M059J (cell line): ENCODE measurements at places on chromosomes 1 and 21. TPM values are rescaled to one million over a fixed set of nuclear protein-coding genes. Genes with fewer than 3 reads are reported as not detected.
A peak's percentile ranks its signal among the peaks of the same experiment; 100 is the strongest.

DNA sequence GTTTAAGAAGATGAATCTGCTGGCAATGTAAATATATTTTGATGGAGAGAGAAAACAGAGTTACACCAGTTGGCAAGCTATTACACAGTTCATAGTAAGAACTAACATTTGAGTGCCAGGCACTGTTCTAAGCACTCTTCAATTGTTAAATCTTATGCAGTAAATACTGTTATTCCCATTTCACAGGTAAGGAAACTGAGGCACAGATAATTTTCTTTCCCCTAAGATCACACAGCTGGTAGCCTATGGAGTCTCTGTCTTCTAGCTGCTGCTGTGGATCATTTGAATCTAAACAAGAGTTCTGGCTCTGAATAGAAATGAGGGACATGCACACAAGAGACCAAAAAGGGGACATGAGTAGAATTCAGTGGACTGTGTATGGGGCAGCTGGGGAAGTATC, 8.0 kb downstream of the ANGPTL1 start:
- DNase-seq = no peak

GRCh38 chr1:248924696-248925532, 18.9 kb downstream of the PGBD2 start:
- DNase-seq = peak; percentile 50

DNA sequence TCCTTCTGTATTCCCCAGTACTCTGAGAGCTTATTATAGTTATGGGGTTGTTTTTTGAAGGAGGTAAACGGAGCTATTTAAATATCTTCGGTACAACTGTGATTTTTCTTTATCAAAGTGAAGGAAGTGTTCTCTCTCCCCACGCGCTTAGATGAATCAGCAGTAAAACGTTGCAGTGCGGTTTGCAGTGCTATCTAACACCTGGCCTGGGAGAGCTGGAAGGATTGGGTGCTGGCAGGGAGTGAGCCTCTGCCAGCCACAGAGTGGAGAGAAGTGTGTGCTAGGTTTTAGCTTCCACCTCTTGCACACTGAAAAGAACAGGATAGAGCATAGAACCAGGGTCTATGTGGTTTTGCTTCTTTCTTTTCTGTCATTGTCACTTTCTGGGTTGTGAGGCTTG, 165.9 kb downstream of the SDCCAG8 start:
- peak; percentile 93 for DNase-seq

- DNase-seq = no peak
Measured at GRCh38 chr1:19981507-19982312, 2.3 kb upstream of the PLA2G2A start.

- DNase-seq = no peak
Measured at GRCh38 chr1:27569506-27570291, 34.2 kb downstream of the AHDC1 start.

DNA sequence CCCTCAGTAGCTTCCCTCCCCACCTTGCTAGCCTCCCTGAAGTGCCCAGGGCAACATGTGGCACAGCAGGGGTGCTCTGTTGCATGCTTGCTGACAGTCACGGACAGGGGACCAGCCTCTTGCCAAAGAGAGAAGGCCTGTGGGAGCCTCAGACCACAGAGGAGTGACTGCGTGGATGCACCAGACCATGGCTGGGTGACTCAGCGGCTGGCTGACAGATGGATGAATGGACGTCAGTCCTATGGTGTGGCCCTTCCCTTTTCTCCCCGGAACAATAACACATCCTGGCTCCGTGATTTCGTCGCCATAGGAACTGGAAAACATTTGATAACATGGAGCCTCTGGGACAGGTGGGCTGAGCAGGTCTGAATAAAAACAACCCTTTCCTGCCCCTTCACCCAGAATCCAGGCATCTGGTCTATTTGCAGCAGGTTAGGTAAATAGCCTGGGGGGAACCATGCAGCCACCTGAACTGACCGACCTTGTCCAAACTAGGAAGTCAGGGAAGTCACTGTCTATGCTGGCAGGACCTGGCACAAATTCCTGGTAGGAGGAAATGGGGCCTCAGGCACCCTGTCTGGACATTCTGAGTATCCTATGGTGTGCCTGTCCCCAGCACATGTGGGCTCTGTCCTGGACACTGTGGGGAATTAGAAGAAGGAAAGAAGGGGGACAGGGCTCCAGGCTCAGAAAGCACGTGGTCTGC, 53.3 kb downstream of the NENF start:
- DNase-seq = peak; percentile 100

DNA sequence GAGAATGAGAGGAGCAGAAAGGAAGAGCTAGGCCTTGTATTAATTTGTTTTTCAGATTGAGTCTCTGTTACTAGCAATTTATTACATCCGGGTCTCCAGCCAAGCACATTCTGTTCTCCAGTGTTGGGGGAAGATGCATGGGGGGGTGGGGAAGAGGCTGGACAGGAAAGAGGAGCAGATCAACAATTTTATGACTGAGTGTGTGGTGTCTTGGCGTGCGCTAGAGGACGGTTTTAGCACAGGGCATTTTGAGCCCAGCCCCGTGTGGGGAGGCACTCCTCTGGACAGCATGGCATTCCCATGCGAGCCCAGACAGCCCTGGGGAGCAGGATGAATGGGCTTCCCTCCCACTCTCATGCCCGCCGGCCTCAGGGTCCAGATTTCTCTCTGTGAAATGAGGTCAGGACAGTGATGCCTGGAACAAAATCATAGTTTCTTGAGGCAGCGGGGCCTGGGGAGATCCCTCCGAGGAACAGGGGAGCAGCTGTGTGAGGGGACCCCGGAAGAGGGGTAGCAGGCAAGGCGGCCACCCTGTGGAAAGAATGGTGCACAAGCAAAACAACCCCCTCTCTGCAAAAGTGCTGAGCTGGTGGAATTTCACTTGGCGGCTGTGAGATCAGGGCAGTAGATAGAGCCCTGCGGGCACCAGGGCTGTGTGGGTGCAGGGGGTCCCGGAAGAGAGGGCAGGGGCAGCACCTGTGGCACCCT, 16.3 kb downstream of the SOX13 start:
- no peak for DNase-seq

- DNase-seq = peak; percentile 22
Measured at GRCh38 chr1:110291241-110292030, 47.7 kb upstream of the RBM15 start.

DNA sequence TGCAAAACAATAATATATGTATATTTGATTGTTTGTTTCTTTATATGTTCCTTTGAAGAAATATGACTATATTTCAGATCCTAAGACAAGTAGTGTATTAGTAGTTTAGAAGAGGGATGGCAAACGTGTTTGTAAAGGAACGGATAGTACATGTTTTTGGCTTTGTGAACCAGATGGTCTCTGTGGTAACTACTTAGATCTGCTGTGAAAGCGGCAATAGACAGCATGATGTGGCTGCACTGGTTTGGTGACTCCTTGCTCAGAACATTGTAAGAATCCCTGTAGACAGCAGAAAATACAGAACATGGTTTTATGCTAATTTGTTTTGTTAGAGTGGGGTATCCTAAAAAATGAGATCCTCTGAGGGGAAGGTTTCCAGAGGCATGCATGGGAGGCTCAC, 3.1 kb downstream of the ACADM start:
- DNase-seq = no peak

The LAPTM5 gene
- total RNA-seq = 3.4 and 4.1 TPM in 2 replicates

The SLAMF9 gene
- total RNA-seq = not detected in 2 replicates

The IQCC gene
- total RNA-seq = 6.9 and 8.7 TPM in 2 replicates
